ENCODE measurements at places on chromosomes 1 and 21.
A peak's percentile ranks its signal among the peaks of the same experiment; 100 is the strongest.

- DNase-seq: peak; percentile 79
Measured at GRCh38 chr1:113981962-113982931, 3.0 kb downstream of the OLFML3 start.

GRCh38 chr1:206704226-206704625 lies 19.5 kb downstream of the MAPKAPK2 start:
- no peak for DNase-seq

DNA sequence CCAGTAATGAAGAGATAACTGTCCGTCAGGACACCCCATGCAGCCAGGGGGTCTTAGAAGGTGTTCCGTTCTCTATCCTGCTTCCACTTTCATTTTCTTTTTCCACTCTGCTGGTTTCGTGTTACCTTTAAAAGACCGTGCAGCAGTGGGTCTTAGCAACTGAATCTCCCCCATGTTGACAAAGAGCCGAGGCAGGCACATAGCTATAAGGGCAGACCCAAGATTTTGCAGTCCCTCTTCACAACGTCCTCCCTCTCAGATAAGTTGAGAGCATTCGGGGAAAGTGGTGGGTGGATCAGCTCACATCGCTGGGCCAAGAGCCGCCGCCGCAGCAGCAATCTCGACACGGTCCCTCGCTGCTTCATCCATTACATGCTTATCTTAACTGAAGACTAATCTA lies 355.5 kb downstream of the LMO4 start:
- DNase-seq: peak; percentile 62

DNA sequence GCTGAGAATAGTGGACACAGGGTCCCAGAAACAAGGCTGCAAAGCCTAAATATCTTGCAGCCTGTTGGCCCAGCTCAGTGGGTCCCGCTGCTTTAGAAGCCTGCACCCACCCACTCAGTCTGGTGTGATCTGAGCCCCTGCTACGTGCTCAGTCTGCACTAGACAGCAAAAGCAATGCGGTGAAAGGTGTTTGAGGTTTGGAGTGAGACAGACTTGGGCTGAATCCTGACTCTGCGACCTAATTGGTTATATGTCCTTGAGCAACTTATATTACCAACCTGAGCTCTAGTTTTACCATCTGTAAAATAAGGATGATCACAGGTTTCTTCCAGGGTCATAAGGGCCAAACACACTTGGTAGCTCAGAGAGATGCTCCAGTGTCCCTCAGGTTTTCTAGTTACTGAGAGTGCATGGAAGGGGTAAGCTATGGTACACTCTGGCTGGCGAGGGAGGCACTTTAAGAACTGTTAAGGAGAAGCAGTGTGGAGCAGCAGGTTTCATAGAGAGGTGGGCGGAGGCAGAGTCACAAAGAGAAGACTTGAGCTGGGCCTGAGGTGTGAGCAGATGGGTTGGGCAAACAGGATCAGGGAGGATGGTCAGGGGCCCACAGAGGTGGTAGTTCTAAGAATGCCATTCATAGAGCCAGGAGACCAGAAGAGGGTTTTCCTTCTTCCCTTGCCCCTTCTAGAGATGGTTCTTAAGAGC lies 10.1 kb downstream of the TMEM200B start:
- no peak for DNase-seq

DNA sequence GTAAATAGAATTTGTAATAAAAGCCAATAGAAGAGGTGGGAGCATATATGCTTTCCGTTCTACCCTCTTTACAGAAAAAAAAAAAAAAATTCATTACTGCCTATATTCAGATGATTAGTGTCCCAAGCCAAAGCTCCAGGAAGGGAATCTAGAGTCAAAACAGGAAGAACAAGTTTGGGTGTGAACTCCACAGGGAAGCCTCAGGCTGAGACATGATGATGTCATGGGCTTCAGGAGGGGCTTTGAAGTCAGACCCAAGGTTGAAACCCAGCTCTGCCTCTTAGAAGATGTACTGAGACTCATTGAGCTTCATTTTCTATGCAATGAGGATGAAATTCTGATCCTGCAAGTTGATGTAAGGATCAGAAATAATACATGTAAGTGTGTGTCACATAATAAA lies 250.0 kb upstream of the ADGRL2 start:
- no peak for DNase-seq

- no peak for DNase-seq
Measured at GRCh38 chr1:64908575-64908974, 57.8 kb downstream of the JAK1 start.

All from right lung (tissue), 10 donors.